Naive thymus-derived CD4-positive, alpha-beta T cell (primary cell): ENCODE measurements at places on chromosomes 1 and 21.

- no peak for DNase-seq
Observed at GRCh38 chr1:20390589-20391331, 95.2 kb downstream of the CAMK2N1 start.

- no peak for DNase-seq
Observed at GRCh38 chr1:7150724-7151280, 365.5 kb downstream of the CAMTA1 start.

GRCh38 chr1:185733818-185734735 is at the start of gene HMCN1:
TSS of gene HMCN1 (plus strand) at chr1:185734391. CDS start at chr1:185734780, 389 bp downstream.
- DNase-seq = no peak

DNA sequence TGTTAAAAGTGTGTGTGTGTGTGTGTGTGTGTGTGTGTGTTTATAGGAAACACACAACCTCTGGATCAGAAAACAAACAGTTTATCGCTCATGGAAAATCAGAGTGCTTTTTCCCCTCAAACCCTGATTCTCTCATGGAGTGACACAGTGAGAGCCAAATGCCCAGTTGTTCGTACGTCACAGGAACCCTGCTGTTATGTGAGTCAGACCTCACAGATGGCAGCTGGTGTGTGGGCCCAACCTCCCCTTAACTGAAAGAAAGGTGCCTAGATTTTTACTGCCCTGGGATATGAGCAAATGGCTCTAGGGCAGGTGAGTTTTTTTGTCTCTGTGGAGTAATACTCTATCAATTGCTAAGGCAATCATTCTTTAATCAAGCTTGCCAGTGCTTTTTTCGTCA is 1788.1 kb downstream of the BRINP3 start:
- DNase-seq = no peak

DNA sequence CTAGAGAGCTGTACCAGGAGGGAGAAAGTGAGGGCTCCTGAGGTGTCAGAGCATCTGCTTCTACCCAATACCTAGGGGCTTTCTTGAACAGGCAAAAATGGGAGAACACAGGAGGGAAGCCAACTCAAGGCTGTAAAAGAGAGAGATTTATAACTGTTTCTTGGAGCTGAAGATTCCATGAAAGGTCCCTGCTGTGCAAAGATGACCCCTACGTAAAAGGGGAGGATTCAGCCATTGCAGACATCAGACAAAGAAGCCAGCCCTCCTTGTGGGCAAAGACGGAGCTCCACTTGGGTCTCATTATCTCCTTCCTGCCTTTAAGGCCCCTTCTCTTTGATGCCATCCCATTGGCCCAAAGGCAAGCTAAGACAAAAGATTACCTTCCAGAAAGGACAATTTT is 524.1 kb upstream of the CAMK1G start:
- DNase-seq = no peak

DNA sequence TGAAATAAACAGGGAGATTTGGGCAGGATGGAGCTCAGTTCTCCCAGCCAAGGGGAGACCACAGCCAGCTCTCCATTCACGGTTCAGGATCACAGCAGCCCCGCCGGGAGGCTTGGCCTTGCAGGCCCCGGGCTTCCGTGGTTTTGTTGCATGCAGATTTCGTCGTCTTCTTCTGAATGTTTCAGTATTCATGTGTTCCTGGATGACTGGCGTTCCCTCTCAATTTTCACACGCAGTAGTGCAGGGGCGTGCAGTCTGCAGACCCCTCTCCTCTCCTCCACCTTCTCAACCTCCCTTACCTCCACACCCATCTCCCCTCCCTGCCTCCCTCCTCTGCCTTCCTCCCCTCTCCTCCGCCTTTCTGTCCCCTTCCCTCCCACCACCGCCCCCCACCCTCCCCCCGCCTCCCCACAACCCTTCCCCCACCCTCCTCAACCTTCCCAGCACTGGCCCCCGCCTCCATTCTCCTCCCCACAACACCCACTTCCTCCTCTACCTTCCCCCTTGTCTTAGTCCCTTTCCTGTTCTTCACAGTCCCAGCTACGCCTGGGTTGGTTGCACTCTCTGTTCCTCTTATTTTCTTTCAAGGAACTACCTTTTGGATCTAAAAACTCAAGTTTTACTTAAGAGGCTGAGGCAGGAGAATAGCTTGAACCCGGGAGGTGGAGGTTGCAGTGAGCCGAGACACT is 8.4 kb upstream of the SLC19A1 start:
- no peak for DNase-seq

- DNase-seq = no peak
Observed at GRCh38 chr1:10216090-10216749, 5.8 kb downstream of the KIF1B start.

DNA sequence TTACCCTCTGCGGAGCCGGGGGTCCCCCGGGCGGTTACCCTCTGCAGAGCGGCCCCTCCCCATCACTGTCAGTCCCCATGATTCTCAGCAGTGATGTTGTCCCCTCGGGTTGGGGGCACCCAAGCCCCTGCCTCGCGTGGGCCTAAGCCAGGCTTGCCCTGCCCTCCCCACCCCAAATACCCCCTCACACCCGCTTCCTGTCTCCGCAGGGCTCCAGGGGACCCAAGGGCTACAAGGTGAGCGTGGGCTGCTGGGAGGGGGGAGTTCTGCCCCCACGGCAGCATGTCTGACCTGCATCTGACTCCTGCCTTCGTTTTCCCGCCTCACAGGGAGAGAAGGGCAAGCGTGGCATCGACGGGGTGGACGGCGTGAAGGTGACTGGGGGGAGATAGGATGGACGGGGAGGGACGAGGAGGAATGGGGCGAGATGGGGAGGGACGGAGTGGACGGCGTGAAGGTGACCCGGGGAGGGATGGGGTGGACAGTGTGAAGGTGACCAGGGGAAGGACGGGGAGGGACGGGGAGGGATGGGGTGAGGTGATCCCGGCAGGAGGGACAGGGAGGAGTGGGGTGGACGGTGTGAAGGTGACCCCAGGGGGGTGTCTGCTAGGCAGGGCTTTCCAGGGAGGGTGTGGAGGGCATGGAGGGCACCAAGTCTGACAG is 8.6 kb downstream of the COL6A1 start:
- DNase-seq = no peak

DNA sequence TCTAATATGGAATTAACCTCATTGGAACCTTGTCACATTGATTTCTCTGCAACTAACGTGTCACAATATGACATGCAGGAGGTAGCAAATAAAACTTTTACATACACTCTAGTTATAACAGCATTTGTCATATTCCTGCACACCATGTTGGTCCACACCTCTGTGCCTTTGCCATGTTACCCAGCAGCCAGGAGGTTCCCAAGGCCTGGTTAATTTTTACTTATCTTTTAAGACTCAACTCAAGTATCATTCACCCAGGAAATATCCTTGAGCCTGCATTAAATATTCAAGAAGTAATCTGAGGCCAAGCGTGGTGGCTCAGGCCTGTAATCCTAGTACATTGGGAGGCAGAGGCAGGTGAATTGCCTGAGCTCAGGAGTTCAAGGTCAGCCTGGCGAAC is 447.2 kb upstream of the NR5A2 start:
- no peak for DNase-seq

DNA sequence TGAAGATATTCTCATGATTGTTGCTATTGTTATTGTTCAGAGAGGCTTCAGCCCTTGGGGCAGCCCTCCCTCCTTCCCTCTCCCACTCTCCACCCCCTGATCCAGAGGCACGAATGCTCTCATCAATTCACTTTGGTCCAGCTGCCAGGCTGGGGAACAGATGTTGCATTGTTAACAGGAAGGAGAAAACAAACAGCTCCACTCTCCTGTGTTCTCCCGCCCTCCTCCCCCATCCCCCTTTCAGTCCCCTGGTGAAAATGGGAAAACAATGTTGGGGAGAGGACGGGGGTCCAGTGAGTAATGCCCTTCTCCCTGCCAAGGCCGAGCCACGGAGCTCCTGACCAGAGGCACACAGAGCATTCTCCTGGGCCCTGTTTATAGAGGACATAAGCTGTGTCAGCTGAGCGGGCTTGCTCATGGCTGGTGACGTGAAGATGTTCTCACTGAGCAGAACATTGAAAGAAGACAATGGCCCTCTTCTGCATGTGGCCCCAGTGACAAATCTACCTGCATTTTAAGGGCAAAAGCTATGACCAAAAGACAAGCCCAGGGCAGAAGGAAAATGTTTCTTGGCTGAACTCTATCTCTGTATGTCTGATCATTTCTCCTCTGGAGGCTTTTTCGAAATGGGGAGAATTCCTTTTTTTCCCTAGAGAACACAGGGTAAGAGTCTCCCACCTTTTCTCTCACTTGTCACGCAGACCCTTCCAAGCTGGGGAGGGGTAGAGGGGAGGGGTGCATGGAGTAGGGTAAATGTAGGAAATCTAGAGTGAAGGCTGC is 111.7 kb downstream of the GLUL start:
- no peak for DNase-seq

DNA sequence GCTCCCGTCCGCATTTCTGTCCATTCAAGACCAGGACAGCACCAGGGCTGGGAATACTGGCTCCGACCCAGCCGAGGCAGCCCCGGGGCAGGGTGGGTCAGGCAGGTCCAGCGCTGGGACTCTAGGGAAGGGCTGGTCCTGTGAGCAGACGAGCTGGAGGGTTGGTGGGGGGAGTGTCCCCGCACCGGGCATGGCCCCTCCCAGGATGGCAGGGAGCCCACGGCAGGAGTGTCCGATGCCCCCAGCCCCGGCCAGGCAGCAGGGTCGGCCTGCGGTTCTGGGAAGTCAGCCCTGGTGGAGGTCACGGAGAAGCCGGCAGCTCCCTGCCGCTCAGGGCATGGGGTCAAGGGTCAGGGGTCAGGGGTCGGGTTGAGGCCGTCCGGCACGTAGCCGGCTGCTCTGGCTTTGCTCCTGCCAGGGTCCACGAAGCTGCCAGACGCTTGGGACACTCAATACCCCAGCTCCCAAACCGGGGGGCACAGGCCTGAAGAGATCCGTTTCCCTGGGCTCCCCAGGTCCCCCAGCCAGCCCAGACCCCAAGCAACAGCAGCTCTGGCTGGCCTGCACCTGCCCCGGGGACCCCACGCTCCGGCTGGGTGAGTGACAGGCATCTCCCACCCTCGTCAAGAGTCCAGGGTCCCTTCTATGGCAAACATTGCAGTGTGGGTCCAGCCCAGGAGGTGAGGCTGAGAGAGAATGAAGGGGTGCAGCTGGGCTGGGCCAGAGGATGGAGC is 6.7 kb downstream of the C1QTNF12 start:
- DNase-seq = no peak
